ENCODE measurements at places on chromosomes 7 and 10. TPM values are rescaled to one million over a fixed set of nuclear protein-coding genes. Genes with fewer than 3 reads are reported as not detected.

- no peak for DNase-seq
These were observed 5.6 kb upstream of the PKD1L1 start for GRCh38 chr7:47953822-47954221.

DNA sequence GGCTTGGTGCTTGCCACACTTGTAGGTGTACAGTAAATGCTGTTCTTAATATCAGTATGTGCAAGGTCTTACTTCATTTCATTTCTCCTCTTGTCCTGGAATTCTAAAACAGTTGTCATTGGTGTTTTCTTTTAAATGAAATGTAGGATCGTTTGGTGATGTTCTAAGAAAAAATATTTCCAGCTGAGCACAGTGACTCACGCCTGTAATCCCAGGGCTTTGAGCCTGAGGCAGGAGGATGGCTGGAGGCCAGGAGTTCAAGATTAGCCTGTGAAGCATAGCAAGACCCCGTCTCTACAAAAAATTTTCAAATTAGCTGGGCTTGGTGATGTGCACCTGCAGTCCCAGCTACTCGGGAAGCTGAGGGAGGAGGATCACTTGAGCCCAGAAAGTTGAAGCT lies 32.6 kb upstream of the ELN start:
- DNase-seq, result no peak

Gene NUTM2D
- total RNA-seq, result 2.6 TPM

GRCh38 chr7:2190531-2190930 lies 42.2 kb downstream of the MAD1L1 start:
- DNase-seq, result no peak

DNA sequence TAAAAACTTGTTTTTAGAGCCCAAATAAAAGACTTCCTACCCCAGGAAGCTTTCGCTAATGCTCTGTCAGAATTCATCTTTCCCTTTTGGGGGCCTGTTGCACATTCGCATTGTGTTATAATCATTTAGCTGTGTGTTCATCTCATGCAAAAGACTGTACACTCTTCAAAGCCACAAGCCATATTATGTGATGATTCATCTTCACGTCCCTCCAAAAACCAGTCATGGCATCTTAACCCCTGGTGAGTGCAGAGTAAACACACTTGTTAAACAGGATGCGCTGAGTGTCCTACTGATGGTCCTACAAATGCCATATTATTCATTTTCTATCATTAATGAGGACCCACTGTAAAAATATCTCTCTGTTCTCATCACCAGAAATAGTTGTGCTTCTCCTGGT lies 235.4 kb downstream of the KIAA1217 start:
- no peak for DNase-seq

Gene ZNF212
- total RNA-seq, result 14.6 TPM

Gene ARID5B
- 26.1 TPM for total RNA-seq

All from activated naive CD8-positive, alpha-beta T cell treated with anti-CD3 and anti-CD28 coated beads, Interleukin-2, amount 10 ng/mL, durations not matched to agents 7 days and 5 days (primary cell).